Urothelium cell line (cell line): ENCODE measurements at places on chromosomes 3 and 15.

DNA sequence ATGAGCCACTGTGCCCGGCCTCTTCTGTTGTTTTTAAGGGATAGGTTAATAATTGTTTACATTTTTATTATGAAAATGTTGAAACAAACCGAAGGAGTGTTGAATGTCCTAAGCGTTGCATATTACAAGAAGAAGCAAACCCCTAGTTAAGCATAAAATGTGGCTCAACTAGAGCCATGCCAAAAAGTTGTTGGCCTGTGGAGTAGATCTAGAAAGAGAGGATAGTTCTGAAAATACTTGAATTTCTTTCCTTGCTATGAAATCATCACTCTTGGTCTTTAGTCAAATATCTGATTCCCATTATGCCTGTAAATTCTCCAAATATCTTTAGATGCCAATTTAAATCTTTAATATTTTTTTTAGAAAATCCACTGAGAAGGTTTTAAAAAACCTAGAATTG lies 12.8 kb downstream of the RBP2 start:
- no peak for DNase-seq

- no peak for DNase-seq
These were observed 61.0 kb downstream of the GTPBP8 start for GRCh38 chr3:113051787-113052186.

DNA sequence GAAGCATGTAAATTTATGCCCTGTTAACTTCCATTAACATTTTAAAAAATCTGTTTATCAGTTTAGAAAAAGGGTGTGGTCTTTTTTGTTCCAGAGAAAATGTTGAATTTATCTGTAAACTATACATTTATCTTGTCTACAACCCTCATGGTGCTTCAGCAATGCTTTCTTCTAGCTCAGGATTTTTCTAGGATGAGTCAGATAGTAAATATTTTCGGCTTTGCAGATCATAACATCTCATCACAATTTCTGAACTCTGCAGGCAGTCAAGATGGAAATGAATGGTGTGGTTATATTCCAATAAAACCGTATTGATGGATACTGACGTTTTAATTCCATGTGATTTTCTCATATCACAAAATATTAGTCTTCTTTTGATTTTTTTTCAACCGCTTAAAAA lies 70.5 kb upstream of the FOXB1 start:
- DNase-seq, result peak; percentile 64

DNA sequence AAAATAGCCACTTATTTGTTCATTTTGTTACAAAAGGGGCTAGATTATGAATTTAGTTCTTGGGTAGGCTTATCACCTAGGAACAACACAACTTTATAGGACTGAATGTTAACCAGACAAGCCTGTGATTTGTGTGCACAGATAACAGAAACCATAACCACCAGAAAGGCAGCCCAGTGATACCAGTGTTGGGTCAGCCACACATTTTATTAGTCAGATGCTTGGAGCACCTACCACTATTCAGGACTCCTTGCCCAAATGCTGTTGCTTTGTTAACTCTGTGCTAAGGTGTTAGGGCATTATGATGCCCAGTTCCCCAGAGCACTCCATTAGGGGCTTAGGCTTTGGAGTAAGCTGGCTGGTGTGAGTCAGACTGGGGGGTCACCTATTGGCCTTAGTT lies 22.5 kb downstream of the PLCL2 start:
- no peak for DNase-seq

- no peak for DNase-seq
These were observed 7.5 kb upstream of the COLQ start for GRCh38 chr3:15528854-15529537.

DNA sequence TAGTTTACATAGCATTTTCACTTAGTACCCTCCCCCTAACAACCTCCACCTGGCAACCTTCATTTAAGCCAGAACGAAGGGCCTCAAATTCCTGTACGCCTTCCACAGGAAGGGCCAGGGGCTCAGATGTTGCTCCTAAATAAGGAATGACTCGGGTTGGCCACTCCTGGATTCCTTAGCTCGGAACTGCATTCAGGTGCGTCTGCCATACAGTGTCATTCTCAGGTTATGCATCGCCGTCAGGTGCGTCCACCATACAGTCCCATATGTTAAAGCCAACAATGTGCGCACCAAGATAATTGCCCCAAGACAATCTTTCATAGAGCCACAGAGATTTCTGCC lies 53.5 kb upstream of the USP3 start:
- no peak for DNase-seq

DNA sequence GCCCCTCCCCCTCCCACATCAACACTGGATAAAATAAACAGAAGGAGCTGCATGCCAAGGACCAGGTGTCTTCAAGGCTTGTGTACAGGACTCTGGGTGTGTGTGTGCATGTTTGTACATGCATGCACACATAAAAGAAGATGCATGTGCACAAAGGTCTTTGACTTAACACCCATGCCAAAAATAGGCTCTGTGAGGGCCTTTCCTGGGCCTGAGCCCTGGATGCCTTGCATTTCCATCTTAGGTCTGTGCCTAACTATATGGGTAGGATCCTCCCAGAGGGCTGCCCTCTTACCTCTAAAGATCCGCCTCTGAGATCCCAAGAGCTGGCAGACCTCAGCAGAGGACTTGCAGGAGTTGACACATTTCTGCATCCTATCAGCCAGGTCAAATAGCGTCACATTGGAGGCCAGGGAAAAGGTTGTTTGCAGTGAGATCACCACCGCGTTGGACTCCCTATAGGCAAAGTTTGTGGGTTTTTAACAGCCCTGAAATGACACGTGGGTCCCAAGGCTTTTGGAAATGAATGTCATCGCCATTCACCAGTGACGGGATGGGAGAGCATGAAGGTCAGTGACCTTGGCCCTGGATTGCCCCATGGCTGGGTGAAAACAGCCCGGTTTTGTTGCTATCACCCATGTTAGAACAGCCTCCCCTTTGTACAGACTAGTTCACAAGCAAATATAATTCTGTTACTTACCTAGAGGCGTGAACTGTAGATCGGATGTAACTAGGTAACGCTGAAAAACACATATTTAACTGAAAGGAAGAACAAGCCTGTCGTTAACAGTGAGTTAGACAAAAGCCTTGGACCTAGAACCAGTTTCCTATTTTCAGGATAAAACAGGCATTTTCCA lies 54.0 kb downstream of the HEG1 start:
- no peak for DNase-seq

- DNase-seq, result no peak
These were observed 45.0 kb downstream of the DHX30 start for GRCh38 chr3:47847801-47848518.

DNA sequence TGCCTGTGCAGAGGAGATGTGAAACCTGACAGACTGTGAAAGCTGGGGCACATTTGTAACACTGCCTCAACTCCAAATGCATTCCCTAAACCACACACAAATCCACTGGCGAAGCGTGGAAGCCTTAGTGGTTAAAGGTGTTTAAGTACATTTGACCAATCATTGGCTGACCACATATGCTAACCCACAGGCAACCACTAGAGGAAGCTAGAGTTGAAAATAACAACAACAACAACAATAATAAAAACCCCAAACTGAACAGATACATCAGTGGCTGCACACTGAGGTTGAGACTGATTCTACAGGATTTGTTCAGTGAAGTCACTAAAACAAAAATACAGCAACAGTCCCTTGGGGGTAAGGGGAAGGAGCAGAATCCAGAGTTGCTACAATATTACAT lies 129.7 kb downstream of the TJP1 start:
- no peak for DNase-seq

- DNase-seq, result no peak
These were observed 80.5 kb upstream of the MFGE8 start for GRCh38 chr15:88993662-88994061.

GRCh38 chr3:50237133-50237651 lies 1.2 kb downstream of the GNAI2 start:
- DNase-seq, result no peak

DNA sequence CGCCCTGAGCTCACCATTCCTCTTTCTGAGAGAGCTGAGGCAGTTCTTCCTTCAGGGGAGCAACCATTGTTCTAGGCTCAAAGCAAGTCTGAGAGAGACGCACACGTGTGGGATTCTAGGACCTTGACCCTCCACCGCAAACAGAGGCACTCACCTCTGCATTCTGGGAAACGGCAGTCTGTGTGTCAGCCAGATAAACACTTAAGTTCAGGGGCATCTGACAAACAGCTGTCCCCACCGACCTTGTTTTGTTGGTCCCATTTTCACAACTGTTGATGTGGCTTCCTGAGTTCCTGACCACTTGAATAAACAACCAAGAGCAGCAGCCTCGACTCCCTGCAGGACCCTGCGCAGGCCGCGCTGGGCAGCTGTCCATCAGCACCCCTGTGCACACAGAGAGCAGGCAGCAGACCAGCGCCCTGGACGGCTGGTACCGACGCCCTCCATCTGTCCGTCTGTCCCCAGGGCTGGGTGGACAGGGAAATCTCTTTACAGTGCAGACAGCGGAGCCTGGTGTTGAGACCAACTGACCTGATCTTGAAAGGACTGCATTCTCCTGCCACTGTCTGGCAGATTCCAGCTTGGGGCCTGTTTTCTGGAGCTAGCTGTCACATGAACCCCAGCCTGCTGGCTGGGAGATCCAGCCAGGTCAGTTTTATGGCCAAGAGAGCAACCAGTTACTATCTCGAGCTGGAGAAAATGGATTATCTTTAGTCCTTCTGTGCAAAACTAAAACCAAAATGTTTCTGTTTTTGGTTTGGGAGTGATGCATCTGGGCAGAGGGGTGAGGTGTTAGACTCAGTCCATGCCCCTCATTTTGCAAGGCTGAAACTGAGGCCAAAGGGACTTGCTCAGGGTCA lies 64.2 kb downstream of the FAM43A start:
- DNase-seq, result no peak
